ENCODE measurements at places on chromosomes 4 and X. TPM values are rescaled to one million over a fixed set of nuclear protein-coding genes. Genes with fewer than 3 reads are reported as not detected.

DNA sequence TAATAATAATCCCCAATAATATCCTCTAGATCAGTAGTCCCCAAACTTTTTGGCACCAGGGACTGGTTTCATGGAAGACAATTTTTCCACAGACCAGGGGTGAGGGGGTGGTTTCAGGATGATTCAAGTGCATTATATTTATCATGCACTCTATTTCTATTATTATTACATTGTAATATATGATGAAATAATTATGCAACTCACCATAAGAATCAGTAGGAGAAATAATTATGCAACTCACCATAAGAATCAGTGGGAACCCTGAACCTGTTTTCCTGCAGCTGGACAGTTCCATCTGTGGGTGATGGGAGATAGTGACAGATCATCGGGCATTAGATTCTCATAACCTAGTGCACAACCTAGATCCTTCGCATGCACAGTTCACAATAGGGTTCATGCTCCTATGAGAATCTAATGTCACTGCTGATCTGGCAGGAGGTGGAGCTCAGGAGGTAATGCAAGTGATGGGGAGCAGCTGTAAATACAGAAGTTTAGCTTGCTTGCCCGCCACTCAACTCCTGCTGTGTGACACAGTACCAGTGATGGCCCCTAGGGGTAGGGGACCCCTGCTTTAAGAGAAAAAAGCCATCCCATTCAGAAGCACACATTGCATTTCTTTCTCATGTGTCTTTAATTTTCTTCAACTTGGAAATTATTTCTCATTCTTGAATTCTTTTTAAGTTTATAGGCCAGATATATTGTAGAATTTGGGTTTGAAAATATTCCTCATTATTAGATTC is 16.0 kb upstream of the SH3RF1 start:
- no peak for DNase-seq

Gene ASMT
- not detected for total RNA-seq

GRCh38 chr4:7546809-7547367 is 112.2 kb upstream of the PSAPL1 start:
- DNase-seq: no peak

Gene CSN1S1
- not detected for total RNA-seq

Gene VGLL1
- not detected for total RNA-seq

- DNase-seq: no peak
These were observed 63.1 kb downstream of the COX18 start for GRCh38 chr4:73006286-73006990.

- DNase-seq: no peak
These were observed 235.4 kb downstream of the MGST2 start for GRCh38 chr4:139900964-139901376.

- DNase-seq: no peak
These were observed at the start of gene TRO for GRCh38 chrX:54920610-54921426. TSS of gene TRO (plus strand) at chrX:54920824. CDS start at chrX:54922247, 1,423 bp downstream.

Gene NAA11
- total RNA-seq: not detected

Gene GNRHR
- total RNA-seq: not detected

DNA sequence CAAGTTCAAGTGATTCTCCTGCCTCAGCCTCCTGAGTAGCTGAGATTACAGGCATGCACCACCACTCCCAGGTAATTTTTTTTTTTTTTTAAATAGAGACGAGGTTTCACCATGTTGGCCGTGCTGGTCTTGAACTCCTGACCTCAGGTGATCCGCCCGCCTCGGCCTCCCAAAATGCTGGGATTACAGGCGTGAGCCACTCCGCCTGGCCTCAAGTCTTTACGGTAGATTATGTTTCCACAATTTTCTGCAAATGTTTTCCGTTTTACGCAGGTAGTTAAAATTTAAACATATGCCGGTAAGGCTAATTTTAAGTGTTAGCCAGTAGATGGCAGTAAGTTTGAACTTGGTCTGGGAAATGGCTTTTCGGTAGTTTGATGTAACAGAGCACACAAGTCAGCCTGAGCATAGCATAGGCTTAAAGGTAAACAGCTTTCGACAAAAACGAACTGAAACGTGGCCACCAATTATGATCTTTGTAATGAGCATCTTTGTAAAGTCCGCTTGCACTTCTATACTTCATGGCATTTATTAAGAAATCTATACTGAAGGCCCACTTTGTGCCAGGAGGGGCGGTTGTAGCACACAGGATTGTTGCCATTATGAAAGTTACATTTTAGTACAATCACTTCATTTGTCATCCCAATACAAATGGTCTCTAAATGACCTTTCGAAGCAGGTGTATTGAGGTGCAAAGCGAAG is 31.1 kb downstream of the CCKAR start:
- DNase-seq: peak; percentile 51

- DNase-seq: no peak
These were observed 116.0 kb downstream of the CPEB2 start for GRCh38 chr4:15118292-15118691.

DNA sequence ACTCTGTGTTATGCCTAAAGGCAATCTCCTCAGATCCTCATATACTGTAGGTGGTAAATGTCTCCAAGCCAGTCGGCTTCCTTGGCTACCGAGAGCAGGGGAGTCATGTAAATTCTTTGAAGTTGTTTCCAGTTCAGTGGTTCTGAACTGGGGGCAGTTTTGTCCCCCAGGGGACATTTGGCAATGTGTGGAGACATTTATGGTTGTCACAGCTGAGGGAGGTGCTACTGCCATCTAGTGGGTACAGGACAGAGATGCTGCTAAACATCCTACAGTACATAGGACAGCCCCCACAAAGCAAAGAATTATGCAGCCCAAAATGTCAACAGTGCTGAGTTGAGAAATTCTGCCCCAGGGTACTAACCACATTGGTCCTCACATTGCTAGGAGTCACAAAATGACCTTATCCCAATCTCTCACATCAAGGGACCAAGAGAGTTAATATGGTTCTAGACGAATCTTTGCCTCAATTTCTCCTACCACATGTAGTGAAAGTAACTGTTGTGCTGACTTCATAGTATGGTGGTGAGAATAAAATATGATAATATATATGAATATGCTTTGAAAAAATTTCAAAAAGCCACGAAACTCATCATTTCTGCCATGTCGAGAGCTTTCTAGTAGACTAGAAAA is 104.4 kb upstream of the ARHGAP24 start:
- peak; percentile 40 for DNase-seq

DNA sequence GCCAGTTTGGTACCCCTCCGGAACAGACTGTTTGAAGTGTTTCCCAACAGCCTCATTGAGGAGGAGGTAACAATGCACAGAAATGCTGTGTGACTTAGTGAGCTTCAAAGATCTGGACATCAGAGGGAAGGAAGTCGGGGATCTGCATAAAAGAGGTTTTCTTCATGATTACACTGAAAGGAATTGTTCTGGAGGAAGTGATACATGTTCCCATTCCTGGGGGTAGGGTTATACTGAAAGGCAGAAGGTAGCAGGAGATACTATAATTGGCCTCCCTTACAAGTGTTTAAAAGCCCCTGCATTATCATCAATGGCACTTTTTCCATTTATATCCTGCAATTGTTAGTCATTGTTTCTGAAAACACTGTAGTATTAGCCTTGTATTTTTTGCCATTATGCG is 94.0 kb upstream of the DKK2 start:
- peak; percentile 92 for DNase-seq

Gene MAGEA4
- total RNA-seq: not detected

DNA sequence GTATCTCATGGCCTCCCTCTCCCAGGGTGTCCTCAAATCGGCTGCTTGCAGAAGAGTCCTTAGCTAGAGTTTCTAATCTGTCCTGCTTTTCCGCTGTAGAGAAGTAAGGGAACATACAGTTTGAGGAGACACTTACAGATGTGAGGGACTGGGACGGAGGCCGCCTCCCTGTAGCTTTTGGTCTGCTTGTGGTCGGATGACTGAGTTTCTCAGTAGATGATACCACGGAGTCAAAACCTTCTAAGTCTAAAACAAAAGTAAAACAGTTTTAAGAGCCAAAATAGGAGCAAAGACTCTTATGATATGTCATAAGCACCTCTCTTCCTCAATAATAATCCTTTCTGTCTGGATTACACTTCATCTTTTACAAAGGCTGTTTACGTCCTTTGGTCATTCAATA is 34.5 kb upstream of the MAP3K15 start:
- no peak for DNase-seq

DNA sequence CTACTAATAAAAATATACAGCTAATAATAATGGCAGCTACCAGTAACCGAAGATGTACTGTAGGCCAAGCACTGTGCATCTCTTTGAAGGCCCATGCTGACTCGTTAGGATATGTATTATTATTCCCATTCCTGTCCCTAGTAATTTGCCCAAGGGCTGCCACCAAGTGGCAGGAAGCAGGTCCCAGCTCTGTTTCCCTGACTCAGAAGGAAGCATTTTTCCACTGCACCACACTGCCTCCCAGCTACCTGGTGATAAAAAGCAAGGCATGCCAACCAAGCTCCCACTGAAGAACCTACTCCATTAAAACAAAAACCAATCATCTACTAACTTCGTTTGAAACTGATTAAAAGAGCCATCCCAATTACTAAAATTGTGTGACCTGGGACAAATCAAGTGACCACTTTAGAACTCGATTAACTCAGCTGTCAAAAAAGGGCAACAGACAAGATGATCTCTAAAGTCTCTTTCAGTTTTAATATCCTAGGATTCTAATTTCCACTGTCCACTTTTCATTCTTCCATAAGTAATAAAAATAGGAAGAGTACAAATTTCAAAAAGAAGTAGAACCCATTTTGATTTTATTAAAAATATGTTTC is 24.3 kb upstream of the PGM2 start:
- peak; percentile 73 for DNase-seq

- peak; percentile 58 for DNase-seq
These were observed 652 bp downstream of the SRPX start for GRCh38 chrX:38220024-38220414.

DNA sequence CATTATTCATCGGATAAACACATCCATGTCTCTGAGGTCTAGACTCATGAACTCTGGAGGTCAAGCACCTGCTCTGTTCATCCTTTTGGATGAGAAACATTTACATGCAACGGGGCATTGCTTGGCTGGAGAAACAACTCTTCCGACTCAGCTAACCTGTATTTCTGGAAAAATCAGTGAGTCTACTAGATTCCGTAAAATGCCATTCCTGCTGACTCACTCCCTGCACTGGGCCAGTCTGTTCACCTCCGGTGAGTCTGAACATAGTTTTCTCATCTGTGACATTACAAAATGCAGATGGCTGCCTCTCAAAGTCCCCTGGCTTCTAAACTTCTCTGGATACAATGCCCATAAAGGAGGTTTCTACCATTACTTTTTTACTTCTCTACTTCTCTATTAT is 185.7 kb upstream of the HS3ST1 start:
- DNase-seq: no peak

- no peak for DNase-seq
These were observed 5.3 kb downstream of the MTM1 start for GRCh38 chrX:150573702-150574101.

Gene DKK2
- 0.24 TPM for total RNA-seq

Gene EDA2R
- 1.9 TPM for total RNA-seq

Gene CYTL1
- 29.8 TPM for total RNA-seq

DNA sequence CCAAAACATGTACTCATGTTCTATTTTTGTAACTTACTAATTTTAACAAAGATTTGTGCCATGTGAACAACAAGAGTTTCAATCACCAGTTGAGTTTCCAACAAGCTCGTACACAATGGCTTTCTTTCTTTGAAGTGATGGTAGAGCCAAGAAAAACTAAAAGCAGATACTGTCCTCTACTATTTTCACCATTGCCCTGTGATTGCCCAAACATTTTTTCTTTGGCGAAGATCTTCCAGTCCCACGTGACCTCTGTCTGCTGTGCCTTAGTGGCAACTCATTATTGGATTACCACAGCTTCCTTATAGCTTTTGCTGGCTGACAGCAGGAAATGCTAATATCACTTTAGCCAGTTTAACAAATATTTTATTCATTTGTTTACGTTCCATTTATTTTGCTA is 1147.1 kb downstream of the STIM2 start:
- DNase-seq: no peak

GRCh38 chr4:40586729-40587128 is 42.9 kb downstream of the RBM47 start:
- no peak for DNase-seq

DNA sequence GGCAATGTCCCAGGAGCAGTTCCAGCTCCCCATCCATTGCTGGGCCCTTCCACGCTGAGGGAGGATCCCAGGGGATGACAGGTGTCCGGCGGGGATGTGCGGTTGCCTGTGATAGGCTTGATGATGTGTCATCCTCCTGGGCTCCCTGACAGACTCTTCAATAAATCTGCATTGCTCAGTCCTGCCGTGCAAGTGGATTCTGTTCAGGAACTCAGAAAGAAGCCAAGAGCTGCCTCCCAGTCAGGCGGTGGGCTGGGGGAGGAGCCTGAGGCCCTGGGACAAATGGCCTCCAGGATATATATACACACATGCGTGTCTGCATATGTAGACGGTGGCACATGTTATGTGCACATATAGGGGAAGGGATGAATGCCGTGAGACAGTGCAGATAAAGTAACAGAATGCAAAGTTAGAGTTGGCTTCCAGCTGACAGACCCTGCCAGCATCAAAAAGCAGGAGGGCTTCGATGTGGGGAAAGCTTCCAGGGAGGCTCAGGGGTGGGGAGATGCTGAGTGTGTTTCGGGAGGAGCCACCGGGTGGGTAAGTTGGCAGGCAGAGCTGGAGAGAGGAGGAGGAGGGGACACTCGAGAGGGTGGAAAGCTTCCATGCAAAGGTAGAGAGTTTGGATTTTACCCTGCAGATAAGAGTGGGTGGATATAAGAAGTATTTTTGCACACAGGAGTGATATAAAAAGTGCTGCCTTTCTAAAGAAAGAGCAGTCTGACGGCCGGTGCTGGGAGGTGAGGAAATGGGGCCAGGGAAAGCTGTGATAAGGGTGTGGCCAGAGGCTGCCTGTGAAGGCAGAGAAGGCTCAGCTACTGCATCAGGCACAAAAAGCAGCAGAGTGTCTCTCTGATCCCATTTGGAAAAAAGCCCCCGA is 28.5 kb upstream of the CRMP1 start:
- DNase-seq: no peak
